Cerebellum (tissue), 4 donors: ENCODE measurements at places on chromosomes 6 and 20. TPM values are rescaled to one million over a fixed set of nuclear protein-coding genes. Genes with fewer than 3 reads are reported as not detected.

Gene MEP1A
- total RNA-seq: 0.09 TPM

Gene ADAM33
- 6.3 TPM for total RNA-seq

Gene VIP
- 0.18 TPM for total RNA-seq

Gene TRDN
- 0.09 TPM for total RNA-seq

Gene ESF1
- 16.8 TPM for total RNA-seq

Gene CRYBG1
- total RNA-seq: 0.91 TPM

Gene SCUBE3
- 2.5 TPM for total RNA-seq

Gene KCTD20
- 61.8 TPM for total RNA-seq

Gene SFTA2
- total RNA-seq: not detected
